Prostate gland (tissue), 2 donors: ENCODE measurements at places on chromosomes 3 and 15. TPM values are rescaled to one million over a fixed set of nuclear protein-coding genes. Genes with fewer than 3 reads are reported as not detected.

The ZDHHC23 gene
- 4.2 TPM for total RNA-seq

The ZMYND10 gene
- 1.6 TPM for total RNA-seq

DNA sequence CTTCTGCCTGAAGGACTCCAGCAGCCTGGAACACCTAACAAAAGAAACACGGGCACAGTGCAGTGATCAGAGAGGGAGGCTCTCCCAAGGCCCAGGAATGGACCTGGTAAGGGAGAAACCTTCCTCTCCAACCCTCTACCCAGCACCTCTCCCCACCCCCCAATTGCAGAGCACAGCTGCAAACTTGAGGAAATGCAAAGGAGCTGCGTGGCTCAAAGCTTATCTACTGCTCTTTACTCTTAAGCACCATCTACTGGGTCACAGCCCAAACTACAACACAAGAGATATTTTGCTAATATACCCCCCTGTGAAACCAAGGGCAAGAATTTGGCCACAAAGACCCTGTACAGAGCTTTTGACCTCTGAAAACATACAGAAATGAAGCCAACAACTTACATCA is 328.3 kb downstream of the OXSM start:
- DNase-seq: no peak

DNA sequence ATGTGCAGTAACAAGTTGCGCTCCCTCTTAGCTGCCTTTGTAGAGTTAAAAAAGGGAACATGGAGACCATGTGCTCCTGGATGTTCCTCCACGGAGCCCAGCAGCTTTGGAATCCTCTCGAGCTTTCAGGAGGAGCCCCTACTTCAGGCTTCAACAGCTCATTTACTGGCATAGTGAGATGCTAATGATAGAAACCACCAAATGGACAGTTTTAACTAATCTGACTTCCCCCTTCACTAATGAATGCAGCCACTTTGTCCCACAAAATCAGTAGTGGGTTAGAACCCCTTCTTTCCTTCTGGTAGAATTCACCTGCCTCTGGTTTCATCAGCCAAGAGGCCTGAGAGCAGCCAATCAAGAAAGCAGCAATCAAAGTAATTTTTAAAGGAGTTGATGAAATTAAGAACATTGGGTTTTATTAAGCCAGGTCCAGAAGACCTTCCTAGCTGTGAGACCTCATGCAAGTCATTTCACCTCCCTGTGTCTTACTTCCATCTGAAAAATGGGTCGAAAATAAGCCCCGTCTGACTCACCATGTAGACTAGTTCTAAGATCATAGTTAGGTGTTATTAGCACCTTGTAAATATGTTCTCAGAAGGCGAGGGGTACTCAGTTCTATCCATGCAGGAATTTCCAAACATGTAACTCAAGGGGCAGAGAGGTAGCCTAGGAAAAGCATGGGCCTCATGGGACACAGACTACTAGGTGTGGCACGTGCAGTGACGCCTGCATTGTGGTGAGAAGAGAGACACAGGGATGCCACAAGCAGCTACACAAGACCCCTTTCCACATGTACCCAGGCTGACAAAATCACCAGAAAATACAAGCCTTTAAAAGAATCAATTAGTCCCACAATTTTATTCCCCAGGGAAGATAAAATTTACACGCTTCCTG is 179.7 kb upstream of the LPP start:
- DNase-seq: no peak

DNA sequence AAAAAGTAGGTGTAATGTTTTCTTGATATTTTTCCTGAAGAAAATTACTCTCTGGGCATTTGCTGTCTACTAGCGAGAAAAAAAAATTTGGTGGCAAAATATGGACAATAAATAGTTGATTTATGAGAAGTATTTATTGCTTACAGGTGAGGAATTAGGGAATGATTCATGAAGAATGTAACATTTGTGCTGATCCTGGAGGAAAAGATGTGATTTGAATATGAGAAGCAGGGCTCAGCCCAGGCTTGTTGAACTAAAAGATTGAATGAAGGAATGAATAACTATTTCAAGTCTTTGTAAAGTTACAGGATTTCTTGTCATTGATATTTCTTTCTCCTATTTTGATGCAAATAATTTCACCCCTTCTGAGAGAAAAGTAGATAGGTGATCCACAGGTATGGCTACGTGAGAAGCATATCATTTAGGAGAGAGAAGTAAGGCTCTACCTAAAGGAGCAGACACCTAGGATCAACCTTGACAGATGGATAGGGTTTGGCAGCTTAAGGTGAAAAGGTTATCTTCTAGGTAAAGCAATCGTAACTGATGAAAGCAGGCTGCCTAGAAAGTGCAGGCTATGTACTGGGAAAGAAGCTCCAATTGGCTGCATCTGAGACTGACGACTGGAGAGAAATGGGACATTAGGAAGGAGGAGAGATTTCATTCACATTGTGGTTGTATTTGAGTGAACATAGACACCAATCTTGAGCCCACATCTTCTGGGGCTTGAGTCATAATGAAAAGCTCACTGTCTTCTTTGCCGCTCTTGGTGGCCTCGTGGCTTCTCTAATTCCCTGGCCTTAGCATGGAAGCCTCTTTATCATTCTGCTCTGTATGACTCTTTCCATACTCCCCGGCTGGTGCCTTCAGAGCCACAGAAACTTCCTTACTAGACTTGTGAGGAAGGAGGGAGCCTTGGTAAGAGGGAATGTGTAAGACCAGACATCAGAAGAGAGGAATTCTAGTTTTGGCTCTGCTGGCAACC is 106.5 kb downstream of the P3H2 start:
- no peak for DNase-seq

GRCh38 chr3:42873221-42873982 is 2.3 kb downstream of the CYP8B1 start:
- DNase-seq: no peak
